Stimulated activated CD8-positive, alpha-beta memory T cell treated with anti-CD3 and anti-CD28 coated beads, Interleukin-15, amount 100 ng/mL, for 48 hours (primary cell): ENCODE measurements at places on chromosomes 5 and 9.
A peak's percentile ranks its signal among the peaks of the same experiment; 100 is the strongest.

DNA sequence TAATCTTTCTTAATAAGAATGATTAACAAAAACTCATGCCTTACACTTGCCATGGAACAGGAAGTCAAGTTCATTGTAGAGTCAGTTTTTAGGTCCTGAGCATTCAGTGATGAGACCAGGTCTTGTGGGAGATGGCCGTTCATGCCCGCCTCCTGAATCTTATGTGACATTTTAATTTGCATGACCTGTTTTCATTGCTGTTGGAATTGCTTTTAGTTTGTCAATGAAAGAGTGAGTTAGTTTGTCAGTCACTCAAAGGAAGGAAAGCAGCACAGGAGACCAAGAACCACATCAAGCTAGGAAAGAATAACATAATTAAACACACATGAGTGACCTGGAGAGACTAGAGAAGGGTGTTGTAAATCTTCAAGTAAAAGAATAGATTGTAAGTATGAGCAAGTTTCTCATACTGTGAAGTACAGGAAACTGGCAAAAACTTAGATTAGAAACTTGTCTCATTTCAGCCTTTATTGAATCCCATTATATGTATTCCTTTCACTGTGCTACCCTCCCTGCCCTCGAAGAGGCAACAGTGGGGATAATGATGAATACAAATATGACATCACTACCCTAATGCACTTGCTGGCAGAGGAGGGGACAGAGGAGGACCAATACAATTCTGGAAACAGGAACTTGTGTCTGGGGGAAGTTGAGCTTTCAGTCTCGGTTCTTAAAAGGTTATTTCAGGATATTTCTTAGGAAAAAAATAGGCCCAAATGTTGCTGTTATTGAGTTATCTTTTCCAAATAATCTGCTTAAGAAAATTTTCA, 64.3 kb upstream of the C6 start:
- DNase-seq = no peak

GRCh38 chr5:154163327-154164248, 26.9 kb upstream of the GALNT10 start:
- no peak for DNase-seq

DNA sequence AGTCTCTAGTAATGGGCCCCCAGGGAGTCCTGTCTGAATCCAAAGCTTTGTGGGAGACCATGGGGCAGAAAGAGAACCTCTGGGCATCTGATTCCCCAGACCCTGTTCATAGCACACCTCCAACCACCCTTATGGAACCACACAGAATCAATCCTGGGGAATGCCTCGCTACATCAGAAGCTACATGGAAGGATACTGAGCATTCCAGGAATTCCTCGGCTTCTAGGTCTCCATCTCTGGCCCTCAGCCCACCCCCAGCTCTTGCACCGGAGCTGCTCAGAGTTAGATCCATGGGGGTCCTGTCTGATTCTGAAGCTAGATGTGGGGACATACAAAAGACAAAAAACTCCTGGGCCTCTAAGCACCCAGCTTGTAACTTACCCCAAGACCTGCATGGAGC, 28.4 kb downstream of the VCP start:
- no peak for DNase-seq

DNA sequence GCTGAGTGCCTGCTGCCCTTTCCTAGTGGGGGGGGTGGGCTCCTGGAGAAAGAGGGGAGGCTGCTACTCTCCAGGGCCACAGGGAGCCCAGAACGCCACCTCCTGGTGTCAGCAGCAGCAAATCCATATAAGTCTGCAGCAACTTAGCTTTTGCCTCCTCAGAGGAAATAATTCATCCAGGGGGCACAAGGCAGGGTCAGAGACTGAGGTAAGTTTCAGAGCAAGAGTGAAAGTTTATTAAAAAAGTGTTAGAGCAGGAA, 4.0 kb upstream of the CLPTM1L start:
- DNase-seq = no peak

DNA sequence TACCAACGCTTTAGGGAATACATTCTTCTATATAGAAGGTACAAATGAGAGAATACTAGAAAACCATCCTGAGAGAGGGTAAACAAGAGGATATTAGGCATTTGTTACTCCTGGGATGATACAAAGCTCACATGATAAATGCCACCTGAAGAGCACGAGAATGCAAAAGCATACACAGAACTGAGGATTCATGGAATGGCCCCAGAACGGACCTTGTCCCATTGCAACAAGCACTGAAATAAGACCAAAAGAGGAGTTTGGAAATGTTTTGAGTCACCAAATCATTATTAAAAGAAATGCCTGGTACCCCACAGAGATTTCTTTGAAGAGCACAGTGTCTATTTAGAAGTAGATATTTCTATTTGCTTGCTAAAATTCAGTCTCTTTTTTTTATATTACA, 173.5 kb downstream of the TTC39B start:
- DNase-seq = no peak

DNA sequence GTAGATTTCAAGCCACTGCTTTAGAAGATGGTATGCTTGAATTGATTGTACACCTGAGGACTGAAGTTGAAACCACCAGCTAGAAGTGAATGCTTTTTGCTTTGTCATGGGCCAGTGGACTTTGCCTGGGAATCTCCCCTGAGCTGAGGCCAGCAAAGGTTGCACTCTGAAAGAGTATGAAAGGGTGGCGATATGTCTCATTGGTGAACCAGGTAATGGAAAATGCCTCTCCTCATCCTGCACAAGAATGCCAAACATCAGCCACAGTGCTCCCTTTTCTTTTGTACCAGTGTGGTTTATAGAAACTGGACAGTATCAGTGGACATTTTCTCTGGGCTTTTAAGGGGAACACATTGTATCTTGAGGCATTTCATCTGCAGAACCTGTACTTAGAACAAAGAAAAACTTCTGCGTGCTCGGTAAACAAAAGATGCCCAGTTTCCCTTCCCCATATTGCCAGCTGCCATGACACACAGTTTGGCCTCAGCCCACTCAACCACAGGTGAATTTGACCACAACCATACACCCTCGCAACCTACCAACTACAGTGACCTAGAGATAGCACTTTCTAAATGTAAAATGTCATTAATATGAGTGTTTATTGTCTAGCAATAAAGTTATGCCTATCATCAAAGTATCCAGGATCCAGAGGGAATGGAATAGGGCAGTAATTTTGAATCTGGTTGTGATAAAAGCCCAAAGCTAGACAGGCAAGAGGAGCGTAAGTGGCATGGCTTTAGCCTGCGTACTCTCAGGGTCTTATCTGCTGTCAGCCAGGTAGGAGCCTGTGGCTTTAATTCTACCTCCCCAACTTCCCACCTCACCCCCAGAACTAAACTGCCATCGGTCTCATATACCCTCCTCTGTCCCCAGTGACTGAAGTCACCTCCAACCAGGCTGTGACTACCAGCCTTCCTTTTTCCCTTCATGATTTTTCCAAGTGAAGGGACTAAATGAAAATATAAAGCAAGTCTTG, 79.5 kb upstream of the LHFPL2 start:
- DNase-seq = no peak

GRCh38 chr9:97510797-97511654, 9.6 kb downstream of the TMOD1 start:
- DNase-seq = peak; percentile 20

- DNase-seq = no peak
These were observed 54.8 kb upstream of the CPEB4 start for GRCh38 chr5:173833196-173833985.

DNA sequence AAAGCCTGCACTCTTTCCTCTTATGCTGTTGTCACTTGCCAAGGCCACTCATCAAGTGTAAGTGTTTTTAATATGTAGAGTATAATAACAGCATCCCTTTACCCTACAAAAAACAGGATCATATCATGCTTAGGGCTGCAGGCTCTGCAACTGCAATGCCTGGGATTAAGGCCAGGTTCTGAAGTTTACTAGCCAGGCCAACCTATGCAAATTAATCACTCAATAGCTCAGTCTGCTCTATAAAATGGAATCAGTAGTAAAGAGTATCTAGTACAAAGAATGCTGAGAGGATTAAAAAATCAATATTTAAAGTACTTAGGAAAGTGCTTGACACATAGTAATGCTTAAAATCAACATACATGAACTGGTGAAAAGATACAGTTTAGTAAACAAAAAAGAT, 253.3 kb downstream of the EDIL3 start:
- no peak for DNase-seq

DNA sequence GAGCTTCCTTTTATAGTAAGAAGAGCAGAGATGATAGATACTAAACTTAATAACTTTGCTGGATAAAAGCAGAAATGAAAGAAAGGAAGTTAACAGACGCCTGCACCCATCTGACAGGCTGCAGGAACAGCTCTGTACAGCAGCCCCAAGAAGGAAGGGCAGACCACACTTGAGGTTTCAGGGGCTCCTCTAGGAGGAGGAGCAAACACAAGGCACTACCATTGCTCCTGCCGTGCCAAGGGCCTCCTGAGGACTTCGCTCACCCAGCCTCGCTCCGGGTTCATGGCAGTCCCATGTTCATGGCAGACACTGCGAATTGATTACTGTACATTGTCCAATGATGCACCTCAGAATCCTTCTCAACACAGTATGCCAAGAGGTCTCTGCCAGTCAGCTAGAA, 85.1 kb downstream of the AMBP start:
- no peak for DNase-seq

- DNase-seq = no peak
These were observed 223.1 kb downstream of the GNA14 start for GRCh38 chr9:77424993-77425392.

GRCh38 chr9:122051351-122052321, 41.5 kb downstream of the TTLL11 start:
- DNase-seq = peak; percentile 68

DNA sequence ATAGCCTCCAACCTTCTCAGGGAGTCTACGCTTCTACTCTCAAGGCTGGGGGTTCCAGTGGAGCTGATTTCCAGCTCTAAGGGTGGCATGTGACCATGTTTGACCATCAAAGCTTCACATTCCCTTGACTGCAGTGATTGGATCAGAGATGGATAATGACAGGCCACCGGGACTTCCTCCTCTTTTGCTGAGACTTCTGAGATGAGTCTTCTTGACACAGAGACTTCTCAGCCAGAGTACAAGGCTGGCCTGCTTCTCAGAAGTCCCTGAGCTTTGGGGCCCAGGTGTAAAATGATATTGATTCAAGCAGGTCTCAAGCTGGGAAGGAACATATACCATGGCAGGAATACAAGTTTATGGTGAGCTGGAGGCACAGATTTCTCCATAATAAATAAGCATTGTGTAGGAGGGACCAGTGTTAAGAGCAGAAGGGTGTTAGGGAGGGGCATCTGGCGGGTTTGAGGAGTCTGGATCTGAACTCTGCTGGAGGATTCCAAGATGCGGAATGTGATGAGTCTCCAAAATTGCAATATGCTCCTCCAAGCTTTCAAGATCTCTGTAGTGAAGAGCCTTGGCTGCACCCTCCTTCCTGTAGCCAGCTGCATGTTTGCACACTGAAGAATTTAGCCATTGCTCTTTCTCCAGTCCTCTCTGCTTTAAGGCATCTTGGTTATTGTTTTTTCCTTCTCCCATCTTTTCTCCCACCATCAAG, 41.7 kb upstream of the HSD17B4 start:
- no peak for DNase-seq

- DNase-seq = no peak
These were observed 15.4 kb upstream of the SMIM15 start for GRCh38 chr5:61177716-61178115.

DNA sequence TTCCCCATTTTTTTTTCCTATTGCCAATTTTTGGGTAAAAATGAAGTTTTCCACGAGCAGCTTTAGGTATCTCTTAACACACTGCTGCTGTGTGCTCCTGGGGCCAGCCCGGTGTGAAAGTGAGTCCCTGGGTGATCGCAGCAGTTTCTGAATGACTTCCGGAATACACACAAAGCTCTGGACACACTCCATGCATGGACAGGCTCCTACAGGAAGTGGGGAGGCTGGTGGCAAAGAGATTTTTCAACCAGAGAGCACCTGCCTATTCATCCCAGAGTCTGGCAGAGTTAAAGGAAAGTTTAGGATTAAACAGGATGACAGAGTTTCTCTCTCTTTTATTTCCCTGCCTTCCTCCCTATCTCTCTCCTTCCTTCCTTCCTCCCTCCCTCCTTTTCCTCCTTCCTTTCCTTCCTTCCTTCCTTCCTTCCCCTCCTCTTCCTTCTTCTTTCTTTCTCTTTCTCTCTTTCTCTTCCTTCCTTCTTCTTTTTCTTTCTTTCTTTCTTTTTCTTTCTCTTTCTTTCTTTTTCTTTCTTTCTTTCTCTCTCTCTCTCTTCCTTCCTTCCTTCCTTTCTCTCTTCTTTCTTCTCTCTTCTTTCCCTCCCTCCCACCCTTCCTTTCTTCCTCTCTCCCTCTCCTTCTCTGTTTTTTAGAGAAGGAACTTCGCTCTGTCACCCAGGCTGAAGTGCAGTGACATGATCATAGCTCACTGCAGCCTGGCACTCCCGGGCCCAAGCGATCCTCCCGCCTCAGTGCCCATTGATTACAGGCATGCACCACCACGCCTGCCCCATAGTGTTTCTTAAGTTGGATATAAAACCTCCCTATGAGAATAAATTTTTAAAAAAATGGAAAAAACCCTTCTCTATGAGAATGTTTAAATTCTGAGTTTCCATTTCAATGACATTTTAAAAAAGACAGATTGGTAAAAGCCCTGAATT, 38.7 kb upstream of the UBTD2 start:
- DNase-seq = no peak

DNA sequence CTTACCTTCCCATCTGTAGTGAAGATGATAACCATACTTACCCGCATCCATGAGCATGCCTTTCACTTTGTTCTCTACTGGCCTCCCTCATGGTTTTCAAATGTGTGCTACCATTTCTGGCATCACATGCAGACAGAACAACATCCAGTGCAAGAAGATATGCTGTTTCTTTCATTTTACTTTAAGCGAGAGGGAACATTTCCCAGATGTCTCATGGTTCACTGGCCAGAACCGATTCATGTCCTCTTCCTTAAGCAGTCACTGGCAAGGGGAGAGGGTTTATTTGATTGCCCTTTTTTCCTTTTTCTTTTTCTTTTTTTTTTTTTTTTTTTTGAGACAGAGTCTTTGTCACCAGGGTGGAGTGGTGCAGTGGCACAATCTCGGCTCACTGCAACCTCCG, 37.7 kb downstream of the ARRDC3 start:
- no peak for DNase-seq

DNA sequence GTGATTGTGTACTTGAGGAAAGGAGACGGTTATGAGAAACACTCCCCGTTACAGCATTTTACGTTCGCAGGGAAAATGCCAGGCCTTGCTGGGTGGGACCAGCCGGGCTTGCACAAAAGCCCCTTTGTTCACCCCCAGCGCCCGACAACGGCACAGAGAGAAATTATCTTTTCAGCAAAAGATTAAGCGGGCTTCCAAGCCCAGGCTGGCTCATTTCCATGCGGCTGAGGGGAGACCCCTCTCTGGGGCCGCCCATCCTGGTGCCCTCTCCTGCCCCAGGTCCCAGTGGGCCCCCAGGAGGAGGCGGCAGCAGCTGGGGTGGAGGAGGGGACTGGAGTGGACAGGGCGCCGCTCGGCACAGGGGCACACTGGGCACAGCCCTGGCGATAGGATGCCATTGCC, 50.8 kb upstream of the NOTCH1 start:
- no peak for DNase-seq

- no peak for DNase-seq
These were observed 46.3 kb downstream of the ACO1 start for GRCh38 chr9:32430720-32431119.

GRCh38 chr9:124790801-124791505, 14.0 kb downstream of the OLFML2A start:
- DNase-seq = no peak
